ENCODE measurements at places on chromosomes 13 and 19.

DNA sequence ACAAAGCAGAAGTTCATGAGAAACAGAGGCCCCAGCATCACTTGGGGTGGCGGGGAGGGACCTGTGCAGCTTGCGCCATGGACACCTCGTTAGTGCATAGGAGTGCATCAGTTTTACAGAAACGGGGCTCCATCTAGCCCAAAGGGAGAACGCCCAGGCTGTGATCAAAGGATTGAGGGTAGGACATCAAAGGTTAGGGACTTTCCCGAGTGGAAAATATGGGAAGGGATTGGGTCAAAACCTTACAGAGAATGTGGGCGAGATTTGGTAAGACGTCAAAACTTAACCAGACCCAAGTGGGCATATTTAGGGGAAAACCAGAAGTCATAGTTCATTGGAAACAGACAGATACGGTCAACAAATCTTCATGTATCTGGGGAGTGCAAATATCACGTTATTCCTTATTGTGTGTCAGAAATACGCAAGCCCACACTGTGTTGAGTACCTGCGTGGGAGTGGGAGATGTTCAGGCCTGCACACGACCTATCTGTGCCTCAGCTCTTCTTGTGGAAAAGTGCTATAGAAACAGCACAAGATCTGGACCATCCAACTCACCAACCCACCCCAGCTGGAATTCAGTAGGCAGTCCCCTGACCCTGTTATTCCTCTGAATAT, 9.4 kb upstream of the GRAMD1A start:
- no peak for DNase-seq

- DNase-seq: no peak
Measured at GRCh38 chr13:109370496-109370895, 415.9 kb downstream of the IRS2 start.

- no peak for DNase-seq
Measured at GRCh38 chr19:42267644-42268141, 1.4 kb upstream of the CIC start.

DNA sequence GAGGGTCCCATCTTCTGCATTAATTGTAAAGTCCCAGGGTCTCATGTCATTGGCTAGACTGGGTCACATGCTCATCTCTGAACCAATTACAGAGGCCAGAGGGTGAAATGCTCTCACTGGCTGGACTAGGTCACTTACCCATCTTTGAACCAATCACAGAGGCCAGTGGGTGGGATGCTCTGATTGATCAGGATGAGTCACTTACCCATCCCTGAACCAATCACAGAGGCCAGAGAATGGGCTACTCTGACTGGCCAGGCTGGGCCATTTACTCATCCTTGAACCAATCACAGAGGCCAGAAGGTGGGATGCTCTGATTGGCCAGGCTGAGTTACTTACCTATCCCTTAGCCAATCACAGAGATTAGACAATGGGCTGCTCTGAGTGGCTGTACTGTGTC, 5.3 kb downstream of the MISP start:
- peak; percentile 76 for DNase-seq

DNA sequence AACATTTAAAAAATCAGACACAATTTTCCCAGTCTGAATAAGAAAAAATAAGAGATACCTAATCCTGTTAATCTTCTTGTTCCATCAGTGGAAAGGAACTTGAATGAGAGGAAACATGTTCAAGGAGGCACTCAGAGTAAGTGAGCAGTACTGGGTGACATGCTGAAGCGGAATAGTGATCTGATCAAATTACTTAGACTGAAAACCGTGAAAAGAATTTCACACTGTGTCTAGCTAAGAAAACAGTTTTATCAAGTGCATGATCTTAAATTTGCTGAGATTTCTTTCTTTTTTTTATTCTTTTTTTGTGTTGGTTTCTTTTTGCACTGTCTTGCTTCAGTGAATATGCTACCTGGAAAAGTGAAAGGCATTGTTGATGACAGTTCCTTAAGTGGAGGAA, 249.5 kb upstream of the SLC10A2 start:
- DNase-seq: no peak

- no peak for DNase-seq
Measured at GRCh38 chr19:49479975-49480628, 6.1 kb downstream of the FLT3LG start.

DNA sequence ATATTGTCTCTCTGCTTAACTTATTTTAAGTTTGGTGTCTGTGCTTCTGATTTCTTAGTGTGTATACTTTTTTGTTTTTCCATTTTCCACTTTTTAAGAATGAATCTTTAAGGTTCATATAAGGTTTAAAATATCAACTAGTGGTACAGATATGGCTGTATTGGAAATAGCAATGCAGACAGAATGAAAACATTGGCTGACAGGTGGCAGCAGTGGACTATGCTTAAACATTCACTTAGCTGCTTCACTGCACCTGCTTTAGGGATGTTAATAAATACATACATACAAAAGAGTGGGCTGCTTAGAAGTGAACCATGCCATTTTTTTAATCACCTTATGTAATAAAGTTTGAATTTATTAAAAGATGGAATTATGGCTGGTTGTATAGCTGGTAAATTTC, 27.3 kb downstream of the TM9SF2 start:
- DNase-seq: no peak

DNA sequence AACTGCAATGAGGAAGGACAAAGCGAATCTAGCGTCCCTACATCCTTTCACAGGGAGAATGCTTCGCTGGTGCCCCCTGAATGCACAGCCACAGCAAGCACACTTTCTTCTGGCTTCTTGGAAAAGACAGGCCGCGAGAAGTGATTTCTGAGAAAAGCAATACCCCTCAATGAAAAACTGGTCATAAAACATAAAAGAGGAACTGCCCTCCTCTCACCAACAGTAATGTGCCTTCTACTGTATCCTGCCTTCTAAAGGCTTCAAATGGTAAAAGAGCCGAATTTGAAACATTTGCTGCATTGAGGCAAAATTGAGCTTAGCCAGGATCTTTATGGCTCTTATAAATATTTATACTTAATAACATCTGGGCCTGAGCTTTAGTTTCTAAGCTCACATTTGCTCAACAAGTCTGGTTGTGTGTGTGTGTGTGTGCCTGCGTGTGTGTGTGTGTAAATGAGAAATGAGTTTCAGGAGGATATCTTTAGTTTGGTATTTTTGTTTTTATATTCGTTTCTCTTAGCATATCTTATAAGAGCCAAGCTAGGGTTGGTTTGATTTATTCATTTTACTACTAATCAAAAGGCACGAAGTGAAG, 246.1 kb upstream of the MAB21L1 start:
- no peak for DNase-seq

GRCh38 chr19:46503848-46504453, 8.3 kb upstream of the PNMA8B start:
- DNase-seq: no peak

GRCh38 chr13:110921695-110922094, 6.8 kb upstream of the ANKRD10 start:
- DNase-seq: no peak

DNA sequence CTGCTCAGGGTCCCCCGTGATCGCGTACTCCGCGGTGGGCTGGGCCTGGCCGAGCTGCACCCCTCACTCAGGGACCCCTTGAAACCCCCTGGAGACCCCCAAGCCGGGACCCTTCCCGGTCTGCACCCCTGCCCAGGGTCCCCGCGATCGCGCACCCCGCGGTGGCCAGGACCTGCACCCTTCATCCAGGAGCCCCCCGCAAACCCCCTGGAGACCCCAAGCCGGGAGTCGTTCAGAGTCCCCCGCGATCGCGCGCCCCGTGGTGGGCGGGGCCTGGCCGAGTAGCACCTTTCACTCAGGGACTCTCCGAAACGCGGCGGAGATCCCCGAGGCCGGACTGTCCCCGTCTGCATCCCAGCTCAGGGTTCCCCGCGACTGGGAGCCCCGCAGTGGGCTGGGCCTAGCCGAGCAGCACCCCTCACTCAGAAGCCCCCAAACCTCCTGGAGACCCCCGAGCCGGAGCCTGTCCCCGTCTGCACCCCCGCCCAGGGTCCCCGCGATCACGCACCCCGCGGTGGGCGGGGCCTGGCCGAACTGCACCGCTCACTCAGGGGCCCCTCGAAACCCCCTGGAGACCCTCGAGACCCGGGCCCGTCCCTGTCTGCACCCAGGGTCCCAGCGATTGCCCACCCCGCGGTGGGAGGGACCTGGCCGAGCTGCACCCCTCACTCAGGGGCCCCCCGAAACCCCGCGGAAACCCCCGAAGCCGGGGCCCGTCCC, 748 bp downstream of the LMNB2 start:
- no peak for DNase-seq
